Activated naive CD8-positive, alpha-beta T cell treated with anti-CD3 and anti-CD28 coated beads, Interleukin-2, amount 10 ng/mL, durations not matched to agents 7 days and 5 days (primary cell): ENCODE measurements at places on chromosomes 7 and 10. TPM values are rescaled to one million over a fixed set of nuclear protein-coding genes. Genes with fewer than 3 reads are reported as not detected.

CTAGE4 gene
- total RNA-seq, result 2.2 TPM

DNA sequence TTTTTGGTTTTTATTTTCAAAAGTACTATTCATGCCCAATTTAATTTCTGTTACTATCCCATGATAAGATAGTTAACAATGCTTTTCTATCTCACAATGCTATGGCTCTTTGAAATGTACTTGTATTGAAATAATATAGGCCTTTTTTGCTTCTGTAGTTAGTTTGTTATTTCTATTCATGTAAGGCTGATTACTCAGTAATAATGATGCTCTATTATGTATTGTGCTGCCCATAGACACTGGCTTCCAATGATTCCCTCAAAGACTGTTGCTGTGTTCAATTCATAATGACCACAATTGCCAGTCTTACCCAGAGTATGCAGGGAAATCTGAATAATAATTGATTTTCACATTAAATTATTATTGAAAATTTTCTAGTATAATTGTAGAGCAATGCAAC lies 155.5 kb upstream of the POT1 start:
- DNase-seq, result no peak

GRCh38 chr7:46494028-46494427 lies 573.0 kb upstream of the IGFBP3 start:
- DNase-seq, result no peak

- no peak for DNase-seq
Measured at GRCh38 chr10:124534231-124534798, 72.7 kb downstream of the LHPP start.

DNA sequence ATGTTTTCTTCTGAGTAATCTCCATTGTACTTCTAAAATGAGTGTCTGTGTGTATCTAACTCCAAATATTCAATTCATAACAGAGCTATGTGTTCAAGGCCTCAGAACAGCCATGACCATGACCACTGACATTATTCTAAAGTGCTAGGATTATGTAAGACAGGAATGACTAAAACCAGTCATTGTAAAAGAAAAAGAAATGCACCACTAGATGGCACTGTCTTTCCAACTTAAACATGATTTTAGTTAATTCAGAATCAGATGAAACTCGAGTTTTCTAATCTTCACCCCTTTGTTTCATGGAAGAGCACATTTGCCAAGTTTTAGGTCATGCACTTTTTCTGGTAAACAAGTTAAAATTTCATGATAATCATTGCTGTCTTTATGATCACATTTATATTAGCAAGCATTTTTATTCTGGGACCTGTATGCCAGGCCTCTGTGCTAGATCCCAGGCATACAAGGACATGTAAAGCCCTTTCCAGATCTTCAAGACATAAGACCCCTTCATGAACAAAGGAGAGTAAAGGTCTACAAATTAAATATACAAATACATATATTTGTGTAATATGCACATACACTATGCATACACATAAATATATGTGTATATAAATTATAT lies 26.1 kb upstream of the RSU1 start:
- no peak for DNase-seq
